ENCODE measurements at places on chromosomes 2 and 18. TPM values are rescaled to one million over a fixed set of nuclear protein-coding genes. Genes with fewer than 3 reads are reported as not detected.

HNRNPLL gene
- 61.1 TPM for total RNA-seq

ZSWIM2 gene
- total RNA-seq: not detected

DNA sequence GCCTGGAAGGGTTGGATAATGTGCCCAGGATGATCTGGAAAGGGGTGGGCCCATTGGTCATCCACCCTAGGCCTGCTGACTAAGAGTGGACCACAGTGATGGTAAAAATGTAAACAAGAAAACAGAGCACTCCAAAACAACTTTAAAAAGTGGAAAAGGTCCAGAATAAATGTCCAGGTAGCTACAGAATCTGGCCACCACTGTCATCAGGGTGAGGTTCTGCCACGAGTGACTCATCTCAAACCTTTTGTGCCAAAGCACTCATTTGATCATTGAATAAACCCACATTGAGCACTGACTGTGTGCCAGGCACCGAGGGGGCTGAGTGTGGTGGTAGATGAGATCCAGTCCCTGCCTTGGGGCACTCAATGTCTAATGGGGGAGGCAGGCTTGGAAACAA, 64.9 kb downstream of the EMX1 start:
- no peaks in the 10 kb centered on the region for H3K36me3 ChIP-seq
- no peaks in the 10 kb centered on the region for H3K27me3 ChIP-seq
- no peak for DNase-seq
- H3K27ac ChIP-seq: no peak overlapping the region
- no peak overlapping the region for H3K4me3 ChIP-seq

- no peak for DNase-seq
- H3K27me3 ChIP-seq: no peaks in the 10 kb centered on the region
- peaks cover 39% of the 10 kb centered on the region for H3K4me1 ChIP-seq
- no peak overlapping the region for H3K4me3 ChIP-seq
- no peak overlapping the region for H3K27ac ChIP-seq
Observed at GRCh38 chr2:191687867-191688266, 9.9 kb downstream of the NABP1 start.
